ENCODE measurements at places on chromosomes 4 and X.

DNA sequence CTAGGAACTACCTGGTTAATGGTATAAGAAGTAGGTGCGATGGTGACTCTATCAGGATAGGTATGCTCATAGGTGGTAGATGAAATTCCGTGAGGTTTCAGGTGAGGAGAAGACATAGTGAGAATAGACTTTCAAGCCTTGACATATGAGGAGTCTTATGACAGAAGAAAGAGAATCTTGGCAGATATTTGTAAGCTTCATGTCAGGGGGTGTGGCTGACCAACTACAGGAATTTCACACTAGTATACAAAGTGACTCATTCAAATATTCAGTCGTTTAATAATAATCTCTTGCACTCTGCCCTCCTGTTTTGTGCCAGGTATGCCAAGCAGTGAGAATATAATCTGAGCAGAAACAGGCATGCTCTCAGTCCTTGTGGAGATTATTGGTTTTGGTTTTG, 22.8 kb downstream of the PACRGL start:
- no peak for DNase-seq

DNA sequence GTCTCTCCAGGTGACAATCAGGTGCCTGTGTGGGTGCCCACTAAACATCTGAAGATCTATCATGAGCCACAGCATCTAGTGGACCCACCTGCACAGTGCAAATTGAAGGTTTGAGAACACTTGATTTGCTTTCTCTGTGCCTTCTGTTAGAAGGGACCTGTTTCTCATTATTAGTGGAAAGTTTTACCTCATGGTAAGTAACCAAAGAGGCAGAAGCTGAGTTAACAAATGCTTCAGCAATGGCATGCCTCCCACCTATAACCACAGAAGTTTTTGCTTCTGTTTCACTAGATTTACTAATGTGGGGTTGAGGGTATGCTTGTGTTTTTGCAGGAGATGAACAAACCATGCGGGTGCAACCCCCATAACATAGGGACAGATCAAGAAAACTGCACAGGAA, 297.4 kb upstream of the DKK2 start:
- DNase-seq = no peak

- DNase-seq = no peak
Observed at GRCh38 chr4:102344520-102344953, 745 bp downstream of the SLC39A8 start.

- DNase-seq = no peak
Observed at GRCh38 chr4:18880871-18881270, 859.3 kb upstream of the LCORL start.

GRCh38 chrX:86002076-86002896, 45.1 kb downstream of the CHM start:
- no peak for DNase-seq

DNA sequence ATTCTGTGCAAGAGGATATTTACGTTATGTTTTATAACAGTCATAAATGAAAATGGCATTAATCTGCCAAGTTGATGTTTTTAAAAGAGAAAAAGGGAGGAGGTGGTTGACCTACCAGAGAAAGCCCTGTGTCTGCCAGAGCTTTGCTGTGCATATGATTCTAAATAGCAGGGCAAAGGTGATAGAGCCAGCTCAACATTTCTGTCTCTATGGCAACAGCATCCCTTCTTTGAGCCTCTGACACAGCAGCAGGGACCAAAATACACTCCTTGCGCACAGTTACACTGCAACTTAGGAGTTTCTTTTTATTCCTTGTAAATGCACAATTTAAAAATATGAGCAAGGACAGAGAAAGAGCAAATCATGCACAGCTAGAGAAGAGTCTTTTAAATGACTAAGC, 133.3 kb upstream of the RAI2 start:
- no peak for DNase-seq

DNA sequence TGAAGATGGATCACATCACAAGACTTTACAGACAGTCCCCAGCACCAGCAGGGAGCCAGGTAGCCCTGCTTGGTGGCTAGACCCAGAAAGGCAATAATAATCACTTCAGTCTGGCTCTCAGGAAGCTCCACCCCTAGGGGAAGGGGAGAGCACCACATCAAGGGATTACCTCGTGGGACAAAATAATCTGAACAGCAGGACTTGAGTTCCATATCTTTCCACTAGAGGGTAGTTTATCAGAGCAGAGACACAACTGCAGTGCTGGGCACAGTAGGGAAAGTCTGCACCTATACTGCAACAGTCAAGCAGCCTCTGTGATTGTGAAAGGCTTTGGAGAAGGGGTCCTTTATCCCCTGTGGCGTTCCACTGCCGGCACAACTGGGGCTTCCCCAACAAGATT, 547.0 kb upstream of the POU3F4 start:
- no peak for DNase-seq

DNA sequence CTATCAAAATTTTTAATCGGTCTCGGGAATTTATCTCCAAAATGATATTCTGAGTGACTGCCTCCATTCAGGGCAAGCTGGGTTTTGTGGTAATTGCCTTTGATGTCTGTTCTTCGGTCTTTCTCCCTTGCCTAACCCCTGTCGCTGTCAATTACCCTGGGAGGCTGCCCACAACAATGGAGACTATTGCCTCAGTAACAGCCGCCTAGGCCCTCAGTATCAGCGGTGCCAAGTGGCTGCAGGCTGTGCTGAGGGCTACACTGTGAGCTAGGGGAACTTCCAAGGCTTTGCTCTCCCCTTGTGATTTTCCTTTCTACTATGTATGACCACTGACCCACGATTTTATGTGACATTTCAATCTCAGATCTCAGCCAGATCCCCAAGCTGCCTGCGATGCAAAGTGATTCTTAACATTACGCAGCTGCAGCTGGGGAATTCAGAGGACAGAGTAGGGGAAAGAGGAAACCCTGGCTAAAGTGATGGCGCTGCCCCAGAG, 36.3 kb upstream of the REST start:
- no peak for DNase-seq

DNA sequence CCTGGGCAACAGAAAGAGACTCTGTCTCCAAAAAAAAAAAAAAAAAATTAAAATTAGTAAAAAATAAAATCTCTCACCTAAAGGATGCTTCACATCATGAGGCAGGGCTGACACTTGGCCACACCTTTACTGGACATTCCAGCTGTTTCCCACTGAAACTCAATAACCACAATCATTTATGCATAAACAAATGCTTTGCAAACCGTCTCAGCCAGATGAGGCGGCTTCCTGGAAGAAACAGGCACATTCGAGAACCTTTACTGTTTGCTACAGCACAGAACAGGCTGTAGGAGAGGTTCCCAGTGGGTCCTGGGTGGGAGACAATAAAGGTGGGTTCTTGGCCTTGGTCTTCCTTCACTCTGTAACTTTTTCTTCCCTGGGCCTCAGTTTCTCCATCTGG, 10.9 kb upstream of the TBC1D14 start:
- DNase-seq = no peak

DNA sequence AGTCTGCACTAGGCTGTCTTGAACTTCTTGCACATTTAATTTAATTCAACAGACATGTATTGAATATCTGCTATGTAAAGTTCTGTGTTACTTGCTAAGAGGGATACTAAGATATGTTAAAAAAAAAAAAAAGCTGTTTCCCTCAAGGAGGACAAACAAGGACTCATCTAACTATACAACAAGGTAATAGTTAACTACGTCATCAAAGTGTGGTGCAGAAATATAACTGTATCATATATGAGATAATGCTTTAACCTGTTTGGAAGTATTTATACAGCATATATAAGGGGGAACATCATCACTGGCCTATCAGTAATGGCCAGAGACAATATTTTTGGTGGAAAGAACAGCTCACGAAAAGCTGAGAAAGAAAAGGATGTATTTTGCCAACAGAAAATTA, 89.9 kb downstream of the PTPN13 start:
- no peak for DNase-seq

GRCh38 chrX:154712781-154713740, 37.8 kb downstream of the GAB3 start:
- no peak for DNase-seq

DNA sequence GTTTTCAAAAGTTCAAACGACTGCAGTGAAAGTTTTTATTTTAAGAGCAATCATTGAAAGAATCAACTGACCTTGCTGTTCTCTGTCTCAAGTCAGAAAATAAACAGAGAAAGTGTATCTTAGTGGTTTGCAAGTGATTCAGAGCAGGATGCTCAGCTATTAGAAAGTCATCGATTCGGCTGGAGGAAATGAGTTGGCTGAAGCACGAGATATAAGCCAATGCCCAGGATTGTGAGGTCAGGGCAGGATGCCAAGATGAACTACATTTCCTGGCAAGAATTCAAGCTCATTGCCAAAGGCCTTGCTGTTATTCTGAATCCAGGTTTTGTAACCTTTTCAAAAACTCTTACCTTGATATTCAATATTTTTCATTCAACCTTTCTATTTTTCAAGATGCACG, 541.4 kb upstream of the BOD1L1 start:
- DNase-seq = no peak

DNA sequence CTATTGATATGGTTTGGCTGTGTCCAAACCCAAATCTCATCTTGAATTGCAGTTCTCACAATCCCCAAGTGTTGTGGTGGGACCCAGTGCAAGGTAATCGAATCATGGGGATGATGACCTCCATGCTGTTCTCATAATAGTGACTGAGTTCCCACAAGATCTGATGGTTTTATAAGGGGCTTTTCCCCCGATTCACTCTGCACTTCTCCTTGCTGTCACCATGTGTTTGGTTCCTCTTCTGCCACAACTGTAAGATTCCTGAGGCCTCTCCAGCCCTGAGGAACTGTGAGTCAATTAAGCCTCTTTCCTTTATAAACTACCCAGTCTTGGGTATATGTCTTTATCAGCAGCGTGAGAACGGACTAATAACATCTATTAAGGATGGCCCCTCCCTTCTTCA, 68.8 kb downstream of the FBXW7 start:
- no peak for DNase-seq

DNA sequence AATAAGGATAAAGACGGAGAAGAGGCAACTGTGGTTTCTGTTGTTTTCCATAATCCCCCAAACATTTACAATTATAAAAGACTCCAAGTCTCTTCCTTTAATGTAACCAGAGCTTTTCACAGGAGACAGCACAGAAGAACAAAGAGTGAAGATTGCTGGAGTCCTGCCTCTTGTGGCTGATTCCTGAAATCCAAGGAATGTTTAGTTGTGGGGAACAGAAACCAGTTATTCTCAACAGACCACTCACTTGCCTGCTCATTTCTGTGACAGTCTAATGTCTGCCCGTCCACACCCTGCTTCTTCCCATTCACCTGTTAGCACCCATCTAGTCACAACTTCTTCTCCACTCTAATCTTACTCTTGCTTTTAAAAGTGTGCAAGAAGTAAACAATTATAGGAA, 12.1 kb downstream of the TEX13B start:
- DNase-seq = no peak

DNA sequence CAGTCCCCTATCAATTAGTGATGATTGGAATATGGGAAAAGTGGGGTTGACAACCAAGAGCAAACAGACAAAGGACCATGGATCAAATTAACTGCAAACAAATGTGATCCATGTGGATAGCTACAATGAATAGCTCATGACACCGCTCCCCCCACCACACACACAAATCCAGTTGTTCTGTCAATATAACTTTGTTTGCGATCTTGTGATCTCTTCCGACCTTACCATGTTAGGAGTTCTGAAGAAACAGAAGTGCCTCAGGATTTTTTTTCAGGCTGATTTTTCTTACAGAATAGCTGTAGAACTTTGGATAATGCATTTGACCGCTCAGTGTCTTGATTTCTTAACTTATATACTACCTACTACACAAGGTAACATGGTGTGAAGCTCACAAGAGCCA, 116.6 kb downstream of the SH2D1A start:
- no peak for DNase-seq

DNA sequence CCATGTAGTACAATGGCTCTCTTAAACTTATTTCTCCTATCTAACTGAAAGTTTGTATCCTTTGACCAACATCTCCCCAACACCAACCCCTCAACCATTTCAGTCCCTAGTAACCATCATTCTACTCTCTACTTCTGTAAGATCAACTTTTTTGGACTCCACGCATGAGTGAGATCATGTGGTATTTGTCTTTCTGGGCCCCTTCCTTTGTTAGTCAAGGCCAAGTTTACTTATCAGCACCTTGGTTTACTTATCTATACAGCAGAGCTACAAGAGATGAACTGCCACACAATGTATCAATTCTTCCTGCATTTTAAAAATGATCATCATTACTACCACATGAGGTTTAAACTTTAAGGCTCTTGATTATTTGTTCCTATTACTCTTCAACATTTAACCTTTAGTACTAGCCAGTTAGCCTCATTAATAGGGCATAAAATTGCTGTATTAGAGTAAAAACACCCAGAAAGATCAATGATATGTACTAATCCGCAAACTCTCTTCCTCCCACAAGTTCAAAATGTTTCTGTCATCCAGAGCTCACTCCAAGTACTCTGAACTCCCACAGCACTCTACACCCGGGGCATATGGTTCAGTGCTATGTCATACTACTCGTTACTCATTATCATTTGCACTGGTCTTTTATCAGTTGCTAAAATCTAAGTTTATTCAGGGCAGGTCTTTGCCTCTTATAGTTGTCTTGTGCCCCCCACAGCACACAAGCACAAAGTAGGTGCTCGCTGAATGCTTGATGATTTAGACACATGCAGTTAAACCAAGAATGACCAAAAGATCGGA, 145.7 kb upstream of the ADAMTS3 start:
- DNase-seq = no peak

DNA sequence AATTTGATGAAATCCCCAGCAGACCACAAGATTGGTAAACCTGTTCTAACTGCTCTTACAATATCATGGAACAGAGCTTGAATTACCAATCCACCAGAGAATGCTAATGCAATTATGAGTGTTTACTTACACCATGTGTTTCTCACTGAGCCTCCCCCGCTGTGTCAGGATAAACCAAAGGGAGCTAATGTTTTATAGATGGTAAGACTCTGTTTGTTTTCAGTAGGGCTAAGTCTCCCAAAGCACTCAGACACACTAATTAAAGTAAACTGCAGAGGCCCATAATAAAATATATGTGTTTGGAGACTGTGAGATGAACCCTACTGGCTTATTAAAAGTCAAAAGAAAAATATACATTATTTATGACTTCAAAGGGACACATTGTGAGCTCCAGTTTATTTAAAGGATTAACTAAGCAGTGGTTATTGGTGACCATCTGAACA, 261.7 kb upstream of the FAM241A start:
- DNase-seq = no peak

- DNase-seq = no peak
Observed at GRCh38 chrX:140501321-140501720, 3.5 kb downstream of the SOX3 start.

DNA sequence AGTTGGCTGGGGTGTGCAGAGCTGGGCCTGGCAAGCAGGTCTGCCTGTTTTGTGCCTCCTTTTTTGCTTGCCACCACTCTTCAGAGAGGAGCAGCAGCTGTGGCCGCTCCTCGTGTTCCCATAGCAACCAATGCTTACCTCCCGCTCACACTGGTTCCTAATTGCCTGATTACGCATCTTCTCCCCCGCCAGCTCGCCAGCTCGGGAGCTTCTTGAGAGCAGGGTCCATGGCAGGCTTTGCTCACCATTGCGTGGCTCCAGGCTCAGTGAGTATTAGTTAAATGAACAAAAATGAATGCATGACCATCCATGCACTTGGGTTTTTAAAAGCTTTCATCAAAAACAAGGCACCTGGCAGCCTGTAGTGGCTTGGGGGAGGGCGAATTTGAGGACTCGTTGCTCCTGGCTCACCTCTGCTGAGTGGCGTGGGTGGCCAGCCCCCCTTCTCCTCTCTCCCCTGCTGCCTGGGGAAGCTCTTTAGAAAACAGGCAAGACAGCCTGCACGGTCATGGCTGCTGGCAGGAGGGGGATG, 14.2 kb upstream of the PJA1 start:
- no peak for DNase-seq
